ENCODE measurements at places on chromosomes 11 and 22. TPM values are rescaled to one million over a fixed set of nuclear protein-coding genes. Genes with fewer than 3 reads are reported as not detected.

MRGPRE gene
- 1.3 TPM for polyA plus RNA-seq

ABTB2 gene
- 16.8 TPM for polyA plus RNA-seq

OR52E8 gene
- polyA plus RNA-seq, result not detected

CRYBB3 gene
- 0.60 TPM for polyA plus RNA-seq

OR52A1 gene
- 0.05 TPM for polyA plus RNA-seq

FGF4 gene
- polyA plus RNA-seq, result not detected

RAB38 gene
- 2.3 TPM for polyA plus RNA-seq

APOA5 gene
- polyA plus RNA-seq, result not detected

P2RY2 gene
- not detected for polyA plus RNA-seq

OTOG gene
- 0.23 TPM for polyA plus RNA-seq

IGF2 gene
- polyA plus RNA-seq, result 217 TPM

SCGB2A2 gene
- polyA plus RNA-seq, result not detected

TREH gene
- 3.8 TPM for polyA plus RNA-seq

XRRA1 gene
- 12.5 TPM for polyA plus RNA-seq

PDE3B gene
- polyA plus RNA-seq, result 16.5 TPM

RIMBP3C gene
- 0.70 TPM for polyA plus RNA-seq

CCDC81 gene
- 4.6 TPM for polyA plus RNA-seq

MUC2 gene
- not detected for polyA plus RNA-seq

PRR33 gene
- polyA plus RNA-seq, result 0.08 TPM

FOSL1 gene
- polyA plus RNA-seq, result 0.41 TPM

RNF141 gene
- 77.1 TPM for polyA plus RNA-seq

OR52E5 gene
- polyA plus RNA-seq, result not detected

FADD gene
- polyA plus RNA-seq, result 12.1 TPM

KCNQ1 gene
- 3.1 TPM for polyA plus RNA-seq

OR8G1 gene
- polyA plus RNA-seq, result not detected

OR51B5 gene
- polyA plus RNA-seq, result 0.33 TPM

LUZP2 gene
- polyA plus RNA-seq, result 147 TPM

C22orf42 gene
- polyA plus RNA-seq, result 4.0 TPM

PATE3 gene
- polyA plus RNA-seq, result not detected

PATE4 gene
- polyA plus RNA-seq, result not detected

GGTLC2 gene
- polyA plus RNA-seq, result 0.63 TPM

PGR gene
- polyA plus RNA-seq, result not detected

NXPE4 gene
- polyA plus RNA-seq, result not detected

RPS6KB2 gene
- 38.3 TPM for polyA plus RNA-seq

CRYBA4 gene
- not detected for polyA plus RNA-seq

IGLL1 gene
- polyA plus RNA-seq, result not detected

MRGPRF gene
- 12.0 TPM for polyA plus RNA-seq

KCNJ11 gene
- 8.8 TPM for polyA plus RNA-seq

SCGB1C1 gene
- not detected for polyA plus RNA-seq

Measured in spinal cord (tissue), 10 donors.